ENCODE measurements at places on chromosomes 4 and X. TPM values are rescaled to one million over a fixed set of nuclear protein-coding genes. Genes with fewer than 3 reads are reported as not detected.

The SPANXC gene
- not detected for total RNA-seq

The DGAT2L6 gene
- total RNA-seq: not detected

The RHOXF2 gene
- total RNA-seq: not detected

The SPP1 gene
- not detected for total RNA-seq

The NR3C2 gene
- total RNA-seq: 0.19 TPM
